Activated naive CD8-positive, alpha-beta T cell treated with anti-CD3 and anti-CD28 coated beads for 36 hours (primary cell): ENCODE measurements at places on chromosomes 1 and 21. TPM values are rescaled to one million over a fixed set of nuclear protein-coding genes. Genes with fewer than 3 reads are reported as not detected.

The CRNN gene
- not detected for total RNA-seq

- no peaks in the 10 kb centered on the region for H3K27me3 ChIP-seq
- no peak for DNase-seq
- H3K4me1 ChIP-seq: no peaks in the 10 kb centered on the region
- no peak overlapping the region for H3K4me3 ChIP-seq
These were observed 698.6 kb upstream of the B3GALT2 start for GRCh38 chr1:193884848-193885558.

- H3K27me3 ChIP-seq: no peaks in the 10 kb centered on the region
- H3K36me3 ChIP-seq: peaks cover 46% of the 10 kb centered on the region
- H3K27ac ChIP-seq: no peak overlapping the region
- H3K4me1 ChIP-seq: peaks cover 45% of the 10 kb centered on the region
- H3K4me3 ChIP-seq: no peak overlapping the region
- no peak for DNase-seq
These were observed 73.5 kb downstream of the PUM1 start for GRCh38 chr1:30991862-30992606.

DNA sequence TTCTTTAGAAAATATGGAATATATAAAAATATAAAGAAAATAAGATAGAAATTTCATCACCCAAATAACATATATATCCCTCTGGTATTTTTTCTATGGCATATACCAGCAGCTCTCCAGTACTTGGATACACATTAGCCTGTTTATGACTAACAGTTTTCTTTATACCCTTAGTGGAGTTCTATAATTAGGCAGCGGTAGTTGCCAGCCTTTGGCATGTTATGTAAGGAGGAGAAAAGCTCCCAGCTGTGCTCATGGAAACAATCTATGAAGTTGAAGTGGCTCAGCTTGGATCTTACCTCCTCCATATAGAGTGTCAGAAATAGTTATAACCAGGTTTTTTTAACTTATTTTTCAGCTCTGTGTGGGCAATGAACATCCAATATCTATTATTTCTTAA is 1636.8 kb downstream of the AMY1C start:
- H3K4me1 ChIP-seq: no peaks in the 10 kb centered on the region
- no peaks in the 10 kb centered on the region for H3K27me3 ChIP-seq
- DNase-seq: no peak
- no peak overlapping the region for H3K4me3 ChIP-seq
- H3K36me3 ChIP-seq: no peaks in the 10 kb centered on the region

The AIM2 gene
- 1.8 TPM for total RNA-seq
